ELR (cell line): ENCODE measurements at places on chromosomes 2 and 18.
A peak's percentile ranks its signal among the peaks of the same experiment; 100 is the strongest.

DNA sequence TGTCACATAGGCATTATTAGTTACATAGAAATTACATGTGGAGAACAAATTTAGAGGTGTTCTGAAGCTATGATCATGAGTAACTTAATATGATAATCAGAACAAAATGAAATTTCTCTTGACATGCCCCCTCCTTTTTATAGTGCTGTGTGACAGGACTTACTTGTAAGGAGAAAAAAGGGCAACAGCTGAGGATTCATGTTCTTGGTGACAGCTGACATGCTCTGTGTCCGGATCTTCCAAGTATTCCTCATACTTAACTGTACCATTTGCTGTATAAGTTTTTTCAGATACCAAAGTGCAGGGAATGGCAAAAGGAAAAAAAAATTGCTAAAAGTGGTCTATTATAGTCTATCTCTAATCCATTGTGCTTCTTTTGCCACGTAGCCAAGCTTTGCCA is 3.5 kb upstream of the MYL1 start:
- no peak for DNase-seq

DNA sequence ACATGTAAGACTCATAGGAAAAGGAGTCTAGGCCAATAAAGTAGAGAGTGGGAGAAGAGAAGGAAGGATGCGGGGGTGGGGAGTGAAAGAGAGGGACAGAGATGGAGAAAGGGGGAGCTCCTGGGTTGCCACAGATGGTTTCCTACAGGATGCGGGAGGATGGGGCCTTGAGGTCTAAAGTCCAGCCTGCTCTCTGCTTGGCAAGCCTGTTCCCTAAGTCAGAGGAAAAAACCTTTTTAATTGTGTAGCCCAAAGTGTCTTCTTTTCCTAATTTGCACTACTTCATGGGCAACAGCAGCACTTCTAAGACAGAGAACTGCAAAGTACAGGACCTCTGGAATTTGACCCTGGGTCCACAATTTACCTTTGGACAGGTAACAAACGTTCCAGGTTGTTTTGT is 1.4 kb upstream of the FAM110C start:
- DNase-seq = no peak

GRCh38 chr18:61890344-61890743 is 2.5 kb downstream of the RNF152 start:
- no peak for DNase-seq

DNA sequence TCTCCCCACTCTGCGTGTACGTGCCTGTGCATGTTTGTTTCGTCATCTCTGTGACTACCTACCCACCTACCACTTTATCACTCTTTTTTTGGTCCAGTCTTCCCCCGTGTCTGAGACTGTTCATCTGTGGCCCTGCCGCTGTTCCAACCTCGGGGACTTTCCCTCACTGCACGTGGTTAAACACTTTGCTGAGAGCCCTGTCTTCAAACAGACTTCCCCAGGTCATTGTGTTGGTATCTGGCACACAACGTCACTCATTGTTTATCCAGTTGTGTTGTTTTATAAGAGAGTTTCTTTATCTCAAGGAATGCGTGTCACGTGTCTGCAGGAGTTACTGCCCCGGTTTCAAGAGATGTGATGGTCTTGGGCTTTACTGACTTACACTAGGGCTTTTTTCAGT is 262.0 kb upstream of the RASGRP3 start:
- no peak for DNase-seq

DNA sequence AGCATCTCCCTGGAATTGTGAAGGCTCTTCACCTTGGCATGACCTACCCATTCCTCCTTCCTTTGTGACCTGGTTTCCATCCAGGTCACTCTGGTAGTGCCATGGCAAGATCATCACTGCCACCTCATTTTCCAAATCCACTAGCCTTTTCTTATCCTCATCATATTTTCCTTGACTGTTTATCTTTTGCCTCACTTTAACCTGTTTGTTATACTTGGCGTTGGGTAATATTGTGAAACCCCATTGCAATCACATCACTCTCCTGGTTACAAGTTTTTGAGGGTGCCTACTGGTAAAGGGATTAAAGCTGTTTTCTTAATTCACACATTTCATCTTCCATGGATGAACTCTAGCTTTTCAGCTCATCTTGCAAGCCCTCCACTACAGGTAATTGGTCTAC is 39.1 kb upstream of the IGFBP2 start:
- DNase-seq = no peak

DNA sequence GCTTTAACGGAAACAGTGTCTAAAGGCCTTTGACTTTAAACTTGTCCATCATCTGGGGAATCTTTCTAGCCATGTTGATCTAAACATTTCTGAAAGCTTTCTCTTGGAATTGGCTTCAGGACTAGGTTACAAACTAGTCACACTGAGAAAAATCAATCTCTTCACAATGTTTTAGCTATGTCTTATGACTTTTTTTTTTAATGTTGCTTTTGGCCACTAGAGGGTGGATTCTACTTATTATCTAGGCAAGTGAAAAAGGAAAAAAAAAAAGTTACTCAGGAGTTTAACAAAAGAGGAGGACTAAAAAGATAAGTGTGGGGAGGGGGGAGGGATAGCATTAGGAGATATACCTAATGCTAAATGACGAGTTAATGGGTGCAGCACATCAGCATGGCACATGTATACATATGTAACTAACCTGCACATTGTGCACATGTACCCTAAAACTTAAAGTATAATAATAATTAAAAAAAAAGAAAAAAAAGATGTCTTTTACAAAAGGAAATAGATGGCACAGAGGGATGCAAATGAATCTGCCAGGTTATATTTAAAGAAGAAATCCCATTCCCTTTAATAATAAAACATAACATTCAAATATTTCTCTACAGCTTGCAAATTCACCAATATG is 160.4 kb upstream of the PID1 start:
- DNase-seq = peak; percentile 88

GRCh38 chr2:58030771-58031170 is 15.8 kb upstream of the VRK2 start:
- peak; percentile 65 for DNase-seq

DNA sequence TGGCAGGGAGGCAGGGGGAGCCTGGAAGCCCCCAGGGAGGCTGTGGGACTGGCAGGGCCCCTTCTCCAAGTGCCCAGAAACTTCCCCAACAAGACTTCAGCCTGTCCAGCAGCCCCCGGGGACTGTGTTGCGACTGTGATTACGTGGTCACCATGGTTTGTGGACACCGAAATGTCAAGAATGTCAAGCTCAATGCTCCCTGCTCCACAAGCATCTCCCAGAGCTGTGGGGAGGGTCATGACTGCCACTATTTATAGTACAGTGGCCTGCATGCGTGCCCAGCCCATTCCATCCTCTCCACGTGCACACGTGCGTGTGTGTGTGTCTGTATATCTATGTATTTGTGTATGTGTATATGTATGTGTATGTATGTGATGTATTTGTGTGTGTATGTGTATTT is 93.8 kb upstream of the MBOAT2 start:
- DNase-seq = no peak

DNA sequence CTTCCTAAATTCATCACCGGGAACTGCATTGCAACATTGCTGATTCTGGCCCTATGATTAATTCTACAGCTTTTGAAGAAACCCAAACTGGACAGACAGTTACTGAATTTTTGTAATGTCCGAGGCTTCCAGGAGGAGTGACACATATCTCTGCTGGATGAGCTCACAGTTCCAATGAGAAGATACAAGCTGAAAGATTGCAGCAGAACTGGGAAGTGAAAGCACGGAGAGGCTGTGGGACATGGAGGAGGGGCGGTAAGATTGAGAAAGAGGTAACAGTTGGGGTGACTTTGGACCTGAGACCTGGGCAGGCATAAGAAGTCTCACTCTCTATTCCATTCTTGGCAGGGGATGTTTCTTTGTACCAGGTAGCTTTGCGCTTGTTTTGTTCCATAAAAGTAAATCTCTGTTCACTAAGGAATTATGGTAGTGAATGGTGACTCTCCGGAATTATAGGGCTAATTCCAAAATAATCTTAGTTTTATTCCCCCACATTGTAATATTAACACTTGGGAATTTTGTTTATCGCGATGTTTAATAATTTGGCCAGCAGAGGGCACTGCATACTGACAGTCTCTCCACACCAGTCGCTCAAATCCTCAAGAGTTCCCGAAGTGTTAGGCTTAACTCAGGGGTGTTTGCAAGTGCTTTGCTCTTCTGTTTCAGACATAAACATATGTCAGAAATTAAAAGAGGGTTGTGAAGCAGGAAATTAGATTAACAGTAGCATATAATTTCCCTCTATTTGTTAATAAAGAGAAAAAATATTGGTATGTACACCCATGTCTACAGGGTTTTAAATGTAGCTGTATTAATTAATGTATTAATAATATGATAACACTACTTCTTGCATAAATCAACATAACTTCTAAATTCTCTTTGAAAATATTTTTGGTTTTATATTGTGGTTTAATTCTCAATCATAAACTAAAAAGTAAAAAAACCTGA is 201.4 kb downstream of the SOCS6 start:
- peak; percentile 65 for DNase-seq

DNA sequence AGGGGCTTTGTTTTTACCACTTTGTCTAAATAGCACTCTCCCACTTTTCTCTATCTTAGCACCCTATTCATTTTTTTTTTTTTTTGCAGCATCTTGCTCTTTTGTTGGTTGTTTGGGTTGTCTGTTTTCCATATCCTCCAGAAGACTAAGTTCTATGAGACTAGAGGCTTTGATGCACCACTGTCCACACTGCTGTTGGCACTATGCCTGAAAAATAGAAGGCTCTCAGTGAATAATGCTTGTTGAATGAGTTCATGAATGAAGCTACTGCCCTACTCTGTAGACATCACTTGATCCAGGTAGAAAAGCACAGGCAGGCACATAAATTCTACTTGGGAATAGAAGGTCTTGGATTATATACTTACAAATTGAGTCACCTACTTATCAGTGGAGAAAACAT is 7.3 kb downstream of the IL1A start:
- DNase-seq = no peak

DNA sequence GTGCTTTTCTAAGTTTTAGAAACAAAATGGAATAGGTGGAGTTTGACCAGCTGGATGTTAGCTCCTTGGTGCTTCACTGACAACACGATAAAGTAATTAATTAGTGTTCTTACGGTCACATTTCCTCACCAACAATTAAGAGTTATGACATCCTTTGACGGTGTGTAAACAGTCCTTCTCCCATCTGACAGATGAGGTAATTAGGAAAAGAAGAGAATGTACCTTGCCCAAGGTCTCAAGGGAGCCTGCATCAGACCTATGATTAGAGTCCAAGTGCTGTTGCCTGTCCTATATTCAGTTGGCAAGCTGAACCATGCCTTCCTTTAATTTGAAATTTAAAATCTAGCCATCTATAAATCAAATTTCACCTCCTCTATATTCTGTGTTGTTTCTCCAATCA is 48.3 kb upstream of the STK17B start:
- DNase-seq = no peak

DNA sequence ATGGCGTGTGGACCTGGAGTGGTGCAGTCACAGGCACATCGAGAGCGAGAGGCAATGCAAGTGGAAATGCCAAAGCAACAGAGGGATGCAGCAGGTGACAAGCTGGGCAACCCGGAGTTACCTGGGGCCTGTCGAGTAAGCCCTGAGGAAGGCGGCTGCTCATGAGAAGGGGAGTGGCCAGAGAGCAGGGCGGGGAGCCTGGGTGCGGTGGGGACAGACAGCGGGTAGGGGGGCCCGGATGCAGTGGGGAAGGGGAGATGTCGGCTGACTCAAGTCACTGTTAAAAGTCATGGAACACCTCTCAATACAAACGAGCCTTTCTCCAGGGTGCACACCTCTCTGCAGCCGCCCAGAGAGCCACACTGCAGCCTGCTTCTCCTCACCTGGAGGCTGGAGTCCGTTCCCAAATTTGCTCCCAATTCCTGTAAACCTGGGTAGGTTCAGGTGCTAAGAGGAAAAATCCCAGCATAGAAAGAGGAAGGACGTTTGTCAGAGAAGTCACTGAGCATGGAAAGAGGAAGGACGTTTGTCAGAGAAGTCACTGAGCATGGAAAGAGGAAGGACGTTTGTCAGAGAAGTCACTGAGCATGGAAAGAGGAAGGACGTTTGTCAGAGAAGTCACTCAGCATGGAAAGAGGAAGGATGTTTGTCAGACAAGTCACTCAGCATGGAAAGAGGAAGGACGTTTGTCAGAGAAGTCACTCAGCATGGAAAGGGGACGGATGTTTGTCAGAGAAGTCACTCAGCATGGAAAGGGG is 71.7 kb upstream of the TWIST2 start:
- no peak for DNase-seq

DNA sequence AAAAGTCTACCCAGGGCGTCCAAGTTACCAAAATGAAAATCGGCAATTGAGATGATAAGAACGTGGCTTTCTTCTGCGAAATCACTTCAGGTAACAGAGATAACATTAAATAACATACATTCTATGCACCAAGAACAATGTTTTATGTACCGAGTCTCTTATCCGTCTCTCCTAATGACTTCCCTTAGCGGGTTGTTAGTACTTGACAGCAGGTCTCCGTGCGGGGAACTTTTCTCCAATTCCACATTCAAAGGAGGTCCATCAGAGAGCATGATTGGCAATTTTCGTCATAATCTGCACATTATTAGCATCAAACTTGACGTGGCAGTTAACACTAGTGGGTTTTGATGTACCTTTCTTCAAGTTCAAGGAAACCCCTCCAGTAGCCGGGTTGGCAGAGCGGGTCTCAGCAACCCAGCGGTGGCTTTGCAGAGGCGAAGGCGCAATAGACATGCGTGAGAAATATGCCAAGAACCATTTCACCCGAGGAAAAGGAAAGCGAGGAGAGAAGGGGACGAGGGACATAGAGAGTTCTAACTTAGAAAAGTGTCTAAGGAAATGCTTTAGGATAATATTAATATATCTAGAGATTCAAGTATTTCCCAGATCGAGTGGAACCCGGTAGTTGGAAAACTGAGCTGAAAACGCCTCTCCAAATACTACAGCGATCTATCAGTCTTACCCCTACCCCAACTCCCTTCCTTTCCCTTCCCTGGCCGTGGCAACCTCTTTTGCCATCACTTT is 5.0 kb downstream of the EVX2 start:
- no peak for DNase-seq

GRCh38 chr18:23970161-23971096 is 44.1 kb upstream of the TTC39C start:
- DNase-seq = no peak

DNA sequence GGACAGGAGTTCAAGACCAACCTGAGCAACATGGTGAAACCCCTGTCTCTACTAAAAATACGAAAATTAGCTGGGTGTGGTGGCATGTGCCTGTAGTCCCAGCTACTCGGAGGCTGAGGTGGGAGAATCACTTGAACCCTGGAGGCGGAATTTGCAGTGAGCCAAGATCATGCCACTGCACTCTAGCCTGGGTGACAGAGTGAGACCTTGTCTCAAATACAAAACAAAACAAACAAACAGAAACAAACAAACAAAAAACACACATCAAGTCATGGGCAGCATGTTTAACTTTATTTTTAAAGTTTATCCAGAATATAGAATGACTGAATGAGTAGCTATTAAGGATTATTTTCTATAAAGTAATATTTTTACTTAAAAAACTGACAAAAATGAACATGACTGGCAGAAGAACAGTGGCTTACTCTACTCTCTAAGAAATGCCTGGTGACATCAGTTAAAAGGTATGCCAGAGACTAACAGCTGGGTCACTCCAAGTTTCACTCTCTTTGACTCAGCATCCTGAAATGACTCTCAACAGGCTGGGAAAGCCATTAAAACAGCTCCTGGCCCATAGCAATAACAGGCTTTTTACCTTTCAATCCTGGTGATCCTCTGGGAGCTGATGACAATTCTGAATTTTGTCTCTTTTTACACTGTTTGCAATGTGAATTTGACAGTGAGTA is 281.6 kb upstream of the STON1 start:
- DNase-seq = peak; percentile 96
